Cortex of kidney (tissue), 1 donor: ENCODE measurements at places on chromosomes 2 and 18.

GRCh38 chr2:241562269-241562891 is 3.8 kb downstream of the BOK start:
- no peak for DNase-seq

DNA sequence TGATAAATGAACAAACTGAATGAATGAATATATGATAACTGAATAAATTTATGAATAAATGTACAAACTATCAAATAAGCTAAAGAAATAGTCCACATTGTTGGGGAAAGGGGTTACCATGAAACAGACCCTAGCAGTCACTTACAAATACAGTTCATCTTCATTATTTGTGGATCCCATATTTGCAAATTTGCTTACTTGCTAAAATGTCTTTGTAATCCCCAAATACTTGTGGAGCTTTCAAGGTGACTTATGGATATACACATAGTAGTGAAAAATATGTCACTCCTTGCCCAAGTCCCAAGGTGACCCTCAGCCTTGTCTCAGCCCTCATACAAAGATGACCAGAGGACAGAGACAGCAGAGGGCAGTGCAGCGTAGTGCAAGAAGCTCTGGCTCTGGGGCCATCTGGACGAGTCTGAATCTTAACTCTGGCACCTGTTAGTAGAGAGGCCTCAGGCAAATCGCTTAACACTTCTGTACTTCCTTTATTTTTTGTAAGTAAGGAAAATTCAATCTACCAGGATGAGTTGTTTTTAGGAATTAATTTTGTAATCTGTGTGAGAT is 3.1 kb downstream of the PAIP2B start:
- DNase-seq = no peak

GRCh38 chr2:102284611-102285010 is 26.8 kb upstream of the IL1RL1 start:
- DNase-seq = no peak

DNA sequence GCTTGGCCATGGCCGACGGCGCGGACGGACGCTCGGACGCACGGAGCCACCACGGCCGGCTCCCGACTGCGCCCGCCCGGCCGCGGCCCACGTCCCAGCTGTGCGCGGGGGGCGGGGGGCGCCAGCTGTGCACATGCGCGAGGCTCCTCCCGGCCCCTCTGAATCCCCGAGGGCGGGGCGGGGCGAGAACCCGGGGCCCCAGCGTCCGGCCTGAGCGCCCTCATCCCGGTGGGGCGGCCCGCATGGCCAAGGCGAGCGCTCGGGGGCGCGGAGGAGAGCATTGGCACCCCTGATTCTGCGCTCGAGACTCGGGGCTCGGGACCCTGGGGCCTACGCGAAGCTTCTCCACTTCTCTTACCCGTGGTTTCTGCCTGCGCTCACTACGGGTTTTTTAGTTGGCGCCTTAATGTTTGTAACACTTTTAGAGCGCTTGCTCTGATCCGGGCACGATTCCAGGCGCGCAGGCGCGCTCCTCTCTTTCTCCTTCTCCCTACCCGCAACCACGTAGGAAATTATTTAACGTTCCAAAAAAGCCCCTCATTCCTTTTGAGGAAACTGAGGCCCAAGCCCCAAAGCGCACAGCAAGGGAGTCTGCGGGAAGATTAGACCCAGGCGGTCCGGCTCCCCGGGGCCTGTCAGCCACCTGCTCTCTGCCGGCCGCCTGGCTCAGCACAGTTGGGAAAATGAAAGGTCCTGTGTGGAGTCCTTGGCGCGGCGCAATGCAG is at the start of gene PXDN:
Gene PXDN, minus strand, starts transcription at position 70 of the 725 bp plus-strand sequence. Its CDS starts 60 bp downstream, at position 10.
- no peak for DNase-seq

DNA sequence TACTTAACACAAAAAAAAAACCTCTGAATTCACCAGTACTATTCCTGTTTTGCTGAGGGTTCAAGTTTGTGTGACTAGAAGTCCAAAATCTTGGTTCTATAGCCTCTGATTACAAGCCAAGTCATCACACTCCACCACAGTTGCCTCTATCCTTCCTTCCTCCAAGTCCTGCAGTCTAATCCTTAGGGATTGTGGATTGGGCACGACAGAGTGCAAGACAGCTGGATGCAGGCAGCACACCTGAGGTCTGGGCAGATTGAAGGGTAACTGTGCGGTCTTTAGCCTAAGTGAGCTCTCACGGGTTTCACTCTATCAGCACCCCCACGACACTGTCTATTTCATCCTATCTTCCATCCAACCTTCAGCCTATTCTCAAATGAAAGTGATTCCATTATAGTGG is 299.4 kb upstream of the ID2 start:
- no peak for DNase-seq

- DNase-seq = no peak
Measured at GRCh38 chr2:182324665-182325064, 102.2 kb downstream of the PDE1A start.

GRCh38 chr2:186255823-186256222 is 230.2 kb upstream of the ZC3H15 start:
- no peak for DNase-seq

DNA sequence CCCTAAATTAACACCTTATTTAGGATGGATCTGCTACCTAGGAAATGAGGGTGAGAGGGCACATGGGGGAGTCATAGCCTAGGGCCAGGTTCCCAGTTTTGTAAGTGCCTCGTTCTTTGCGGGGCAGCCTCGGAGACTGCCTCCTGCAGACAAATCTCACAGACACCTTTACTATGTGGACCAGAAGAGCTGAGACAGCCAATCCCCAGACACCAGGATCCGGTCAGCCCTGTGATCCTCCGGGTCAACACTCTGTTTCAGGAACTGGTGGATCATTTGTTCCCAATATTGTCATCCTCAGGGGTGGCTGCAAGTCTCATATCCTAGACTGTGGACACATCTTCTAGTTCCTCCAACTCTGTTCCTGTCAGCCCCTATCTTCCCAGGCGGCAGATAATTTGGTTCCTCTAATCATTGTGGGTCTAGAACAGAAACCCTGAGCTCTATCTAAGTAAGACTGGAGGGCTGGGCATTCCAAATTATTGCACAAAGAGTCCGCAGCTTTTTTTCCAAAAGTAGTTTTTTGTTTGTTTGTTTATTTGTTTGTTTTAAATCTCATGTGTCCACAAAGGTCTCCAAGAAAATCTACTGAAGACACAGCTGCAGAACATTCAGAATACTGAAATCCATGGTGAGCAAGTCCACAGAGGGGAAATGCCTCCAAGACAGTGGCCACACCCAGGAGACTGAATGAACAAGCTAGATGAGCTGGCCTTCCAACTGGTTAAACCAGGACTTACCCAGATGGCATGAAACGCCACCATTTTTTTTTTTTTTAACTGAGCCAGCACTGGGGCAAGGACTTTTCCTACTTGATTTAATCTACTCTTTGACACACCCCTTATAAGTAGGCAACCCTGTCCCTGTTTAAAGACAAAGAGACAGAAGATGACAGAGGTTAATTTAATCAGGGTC is 6.2 kb upstream of the GDF7 start:
- no peak for DNase-seq

- DNase-seq = no peak
Measured at GRCh38 chr2:112019569-112019982, 35.5 kb upstream of the TMEM87B start.

DNA sequence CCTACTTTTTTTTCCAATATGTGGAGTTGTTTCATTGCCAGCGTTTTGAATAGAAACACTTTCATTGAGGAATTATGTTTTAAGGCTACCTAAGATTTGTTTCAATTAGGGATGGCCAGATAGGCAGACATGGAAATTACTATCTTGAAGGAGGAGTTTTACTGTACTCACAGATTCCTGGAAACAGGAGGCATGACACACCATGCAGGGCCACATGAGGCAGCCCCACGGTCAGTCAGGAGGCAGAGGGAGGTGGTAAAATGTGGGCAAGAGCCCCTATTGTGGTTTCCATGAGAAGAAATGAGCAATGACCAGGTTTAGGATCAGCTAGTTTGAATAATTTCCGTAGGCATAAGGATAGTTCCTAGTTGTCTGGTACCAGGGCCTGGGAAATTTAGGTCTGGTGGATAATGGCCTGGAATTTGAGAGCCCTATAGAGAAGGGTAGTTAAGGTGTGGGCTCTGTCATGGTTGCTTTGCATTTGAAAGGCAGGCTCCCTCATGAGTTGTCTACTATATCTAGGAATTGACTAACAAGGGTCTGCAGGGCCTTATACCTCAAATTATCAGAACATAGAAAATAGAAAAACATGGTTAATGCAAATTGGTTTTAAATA is 360.0 kb upstream of the KCNJ3 start:
- DNase-seq = no peak

DNA sequence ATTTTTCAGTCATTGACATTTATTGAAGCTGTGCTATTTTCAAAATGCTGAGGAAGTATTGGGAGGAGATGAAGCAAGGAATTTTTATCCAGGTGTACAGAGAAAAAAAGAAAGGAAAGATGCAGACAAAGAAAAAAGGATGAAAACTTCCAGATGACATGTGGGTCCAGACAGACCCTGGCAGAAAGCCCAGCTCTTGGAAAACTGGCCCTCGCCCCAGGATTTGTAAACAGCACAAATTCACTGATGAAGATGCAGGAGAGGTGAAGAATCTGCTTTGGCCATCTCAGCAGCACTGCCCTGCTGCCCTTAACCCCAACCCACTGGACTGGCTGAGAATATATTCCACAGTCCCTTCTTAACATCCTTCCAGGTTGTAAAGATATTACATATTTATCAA is 12.5 kb downstream of the TACR1 start:
- no peak for DNase-seq

DNA sequence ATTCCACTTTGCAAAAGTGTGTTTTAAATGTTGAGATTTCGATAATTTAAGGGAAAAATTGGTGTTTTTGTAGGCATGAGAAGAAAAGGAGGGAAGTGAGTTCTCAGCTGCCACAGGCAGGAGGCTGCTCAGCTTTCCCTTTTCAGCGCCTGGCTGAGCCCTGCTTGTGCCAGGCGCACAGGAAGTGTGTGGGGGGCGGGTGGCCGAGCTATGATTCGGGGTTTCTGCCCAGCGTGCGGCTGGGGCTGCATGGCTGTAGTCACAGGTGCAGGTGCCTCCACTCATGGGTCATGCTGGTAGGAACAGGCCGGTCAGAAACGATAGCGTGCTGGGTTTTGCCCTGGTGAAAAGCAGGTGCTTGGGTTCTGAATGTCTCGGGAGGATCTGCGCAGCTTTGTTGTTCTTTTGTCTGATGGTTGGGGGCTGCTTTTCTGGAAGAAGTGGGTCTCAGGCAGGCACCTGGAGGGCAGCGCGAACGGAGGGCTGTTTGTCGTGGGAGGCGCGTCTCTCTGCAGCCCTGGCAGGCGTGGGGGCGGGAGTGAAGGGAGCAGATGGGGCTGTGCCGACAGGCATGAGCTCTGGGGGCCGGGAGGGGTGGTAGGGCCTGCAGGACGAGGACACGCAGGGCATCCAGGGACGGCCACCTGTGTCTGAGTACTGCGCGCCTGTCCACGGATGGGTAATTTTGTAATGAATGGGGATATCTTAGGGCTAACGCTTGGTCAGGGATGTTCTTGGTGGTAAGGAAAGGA is 2.1 kb downstream of the KCNG2 start:
- no peak for DNase-seq

- no peak for DNase-seq
Measured at GRCh38 chr2:60934165-60934722, 52.9 kb downstream of the REL start.
